ENCODE measurements at places on chromosomes 3 and 15.

DNA sequence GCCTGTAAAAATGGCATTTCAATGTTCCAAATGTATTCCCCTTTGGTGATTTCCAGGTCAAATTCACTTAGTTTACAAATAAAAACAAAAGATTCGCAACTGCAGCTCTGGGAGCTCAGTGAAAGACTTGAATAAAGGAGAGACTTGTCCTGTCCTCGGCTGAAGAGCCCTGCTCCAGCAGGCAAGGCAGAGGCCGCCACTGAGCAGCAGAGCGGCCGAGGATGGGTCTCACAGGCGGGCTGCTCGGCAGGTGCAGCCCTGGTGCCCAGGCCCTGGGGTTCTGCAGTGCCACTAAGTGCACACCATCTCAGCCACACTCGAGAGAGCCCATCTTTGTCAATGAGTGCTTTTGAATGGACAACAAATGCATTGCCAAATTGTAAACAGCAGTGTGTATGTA, 856.2 kb downstream of the AGBL1 start:
- no peak for DNase-seq

- DNase-seq: no peak
Observed at GRCh38 chr15:63460210-63461155, 43.9 kb upstream of the USP3 start.

DNA sequence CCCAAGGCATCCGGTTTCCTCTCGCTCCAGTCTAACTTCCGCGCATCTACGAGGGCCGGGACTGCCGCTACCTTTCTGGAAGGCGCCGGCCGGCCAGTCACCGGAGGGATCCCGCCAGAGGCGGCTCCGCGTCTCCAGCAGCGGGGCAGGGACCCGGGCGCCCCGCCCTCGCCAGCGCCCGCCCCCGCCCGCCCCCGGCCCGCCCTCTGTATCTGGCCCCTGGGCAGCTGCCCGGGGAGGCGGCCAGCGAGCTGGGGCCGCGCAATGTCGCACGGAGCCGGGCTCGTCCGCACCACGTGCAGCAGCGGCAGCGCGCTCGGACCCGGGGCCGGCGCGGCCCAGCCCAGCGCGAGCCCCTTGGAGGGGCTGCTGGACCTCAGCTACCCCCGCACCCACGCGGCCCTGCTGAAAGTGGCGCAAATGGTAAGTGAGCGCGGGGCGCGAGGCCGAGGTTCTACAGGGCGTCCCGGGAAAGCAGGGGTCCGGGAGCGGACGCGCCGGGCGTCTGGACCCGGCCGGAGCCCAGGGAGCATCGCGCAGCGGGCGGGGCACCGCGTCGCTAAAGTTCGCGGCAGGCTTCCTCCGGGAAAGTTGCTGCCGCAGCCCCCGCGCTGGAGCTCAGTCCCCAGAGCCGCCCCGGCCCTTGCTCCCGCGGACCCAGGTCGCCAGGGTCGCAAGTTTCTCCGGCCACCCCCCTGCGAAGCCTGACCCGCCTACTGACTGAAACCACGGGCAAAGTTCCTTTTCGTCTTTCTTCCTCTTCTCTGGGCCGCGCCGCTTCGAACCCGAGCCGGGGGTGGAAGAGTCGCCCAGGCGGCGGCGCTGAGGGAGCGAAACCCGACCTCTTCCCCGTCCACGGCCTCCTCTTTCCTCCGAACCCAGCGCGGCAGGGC, at the start of gene CMTM7:
Gene CMTM7, plus strand, starts transcription at position 211 of the 893 bp plus-strand sequence. Its CDS starts 54 bp downstream, at position 265.
- peak; percentile 23 for DNase-seq

DNA sequence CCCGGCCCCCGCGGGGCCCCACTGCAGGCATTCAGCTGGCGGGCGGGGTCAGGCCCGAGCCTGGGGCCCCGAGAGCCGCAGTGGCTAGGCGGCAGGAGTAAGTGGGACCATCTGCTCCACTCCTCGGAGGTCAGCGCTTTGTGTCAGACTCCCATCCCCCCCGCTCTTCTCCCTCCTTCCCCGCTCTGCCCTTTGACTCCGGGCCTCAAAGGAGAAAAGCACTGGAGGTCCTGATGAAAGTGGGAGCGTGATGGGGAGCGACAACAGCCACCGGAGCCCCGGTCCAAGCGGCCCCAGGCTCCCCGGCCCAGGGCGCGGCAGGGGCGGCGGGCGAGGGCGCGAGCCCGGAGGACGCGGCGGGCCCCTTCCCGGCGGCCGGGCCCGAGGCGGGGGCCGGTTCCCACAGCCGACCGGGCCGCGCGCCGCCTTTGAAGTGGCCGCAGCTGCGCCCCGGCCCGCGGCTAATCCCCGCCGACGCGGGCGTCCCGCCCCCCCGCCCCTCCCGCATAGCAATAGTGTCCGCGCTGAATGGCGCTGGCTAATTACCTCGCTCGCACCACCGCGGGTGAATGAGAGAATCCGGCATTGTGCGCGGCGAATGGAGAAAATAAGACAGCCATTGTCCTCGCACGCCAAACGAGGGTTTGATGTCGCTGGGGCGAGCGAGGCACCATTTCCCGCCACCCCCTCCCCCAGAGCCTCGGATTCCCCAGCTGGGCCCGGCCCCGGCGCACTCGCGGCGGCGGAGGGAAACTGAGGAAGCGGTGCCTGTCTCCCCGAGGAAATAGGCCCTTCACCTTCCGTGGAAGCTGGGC, 22.4 kb downstream of the IGDCC3 start:
- no peak for DNase-seq

DNA sequence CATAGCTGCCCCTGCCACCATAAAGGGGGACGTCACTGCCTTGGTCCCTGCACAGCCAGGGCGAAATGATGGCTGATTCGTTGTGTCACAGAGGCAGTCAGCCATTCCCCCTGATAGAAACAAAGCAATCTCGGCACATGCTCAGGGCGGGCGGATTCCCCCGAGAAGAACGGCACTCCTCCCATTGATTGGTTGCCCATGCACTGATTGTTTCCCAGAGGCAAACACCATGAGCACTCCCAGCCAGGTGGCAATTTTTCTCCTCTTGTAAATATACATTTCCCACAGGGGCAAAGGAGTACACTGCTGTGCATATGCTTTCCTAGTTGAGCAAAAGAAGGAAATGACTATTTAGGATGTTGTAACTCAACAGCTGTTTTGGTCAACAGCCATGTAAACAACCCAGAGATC, 56.5 kb downstream of the KY start:
- no peak for DNase-seq

GRCh38 chr3:128895843-128896697, 16.6 kb downstream of the ACAD9 start:
- DNase-seq: no peak

GRCh38 chr3:9767418-9767817, 2.3 kb downstream of the CAMK1 start:
- DNase-seq: no peak

DNA sequence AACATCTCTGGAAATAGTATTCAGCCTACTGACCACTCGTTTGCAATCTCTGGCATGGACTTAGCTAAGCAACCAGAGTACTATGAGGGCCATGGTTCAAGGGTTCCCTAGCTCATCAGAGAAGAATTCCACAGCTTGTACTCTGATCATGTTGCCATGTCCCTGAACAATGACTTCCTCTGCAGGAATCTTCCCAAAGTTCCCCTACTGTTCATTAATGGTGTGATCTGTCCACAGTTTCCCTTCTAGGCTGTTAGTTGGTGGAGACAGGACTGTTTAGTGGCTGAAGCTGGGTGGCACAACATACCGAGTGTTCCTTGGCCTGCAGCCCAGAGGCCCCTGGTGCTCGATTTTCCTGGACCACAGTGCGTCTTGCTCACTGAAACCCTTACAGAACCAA, 44.4 kb upstream of the GALNT15 start:
- no peak for DNase-seq

DNA sequence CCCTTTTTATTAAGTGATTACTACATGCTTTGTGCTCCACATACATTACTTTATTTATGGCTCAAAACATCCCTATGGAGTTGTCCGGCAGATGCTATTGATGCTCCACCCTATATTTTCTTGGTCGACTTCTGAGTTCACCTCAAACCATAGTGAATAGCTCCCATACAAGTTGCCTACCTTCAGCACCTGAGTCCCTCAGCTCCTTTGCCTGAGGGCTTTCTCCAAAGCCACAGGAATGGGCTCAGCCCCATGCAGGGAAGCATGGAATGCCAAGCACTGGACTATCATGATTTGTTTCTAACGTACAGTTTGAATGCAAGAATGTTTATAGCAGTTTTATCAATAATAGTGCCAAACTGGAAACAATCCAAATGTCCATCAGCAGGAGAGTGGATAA, 124.8 kb upstream of the TNIK start:
- no peak for DNase-seq

- DNase-seq: no peak
Observed at GRCh38 chr3:17733215-17733614, 9.2 kb downstream of the TBC1D5 start.

- DNase-seq: no peak
Observed at GRCh38 chr3:162884373-162884772, 1387.8 kb downstream of the OTOL1 start.

DNA sequence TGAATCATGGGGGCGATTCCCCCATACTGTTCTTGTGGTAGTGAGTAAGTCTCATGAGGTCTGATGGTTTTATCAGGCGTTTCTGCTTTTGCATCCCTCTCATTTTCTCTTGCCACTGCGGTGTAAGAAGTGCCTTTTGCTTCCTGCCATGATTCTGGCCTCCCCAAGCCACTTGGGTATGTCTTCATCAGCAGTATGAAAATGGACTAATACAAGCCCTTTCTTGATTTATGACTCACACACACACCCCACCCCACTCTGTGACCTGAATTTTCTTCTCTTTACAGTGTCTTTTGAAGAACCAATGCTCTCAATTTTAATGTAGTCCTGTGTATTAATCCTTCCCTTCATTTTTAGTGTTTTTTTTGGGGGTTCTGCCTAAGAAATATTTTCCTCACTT, 244.8 kb downstream of the PLCL2 start:
- DNase-seq: no peak

DNA sequence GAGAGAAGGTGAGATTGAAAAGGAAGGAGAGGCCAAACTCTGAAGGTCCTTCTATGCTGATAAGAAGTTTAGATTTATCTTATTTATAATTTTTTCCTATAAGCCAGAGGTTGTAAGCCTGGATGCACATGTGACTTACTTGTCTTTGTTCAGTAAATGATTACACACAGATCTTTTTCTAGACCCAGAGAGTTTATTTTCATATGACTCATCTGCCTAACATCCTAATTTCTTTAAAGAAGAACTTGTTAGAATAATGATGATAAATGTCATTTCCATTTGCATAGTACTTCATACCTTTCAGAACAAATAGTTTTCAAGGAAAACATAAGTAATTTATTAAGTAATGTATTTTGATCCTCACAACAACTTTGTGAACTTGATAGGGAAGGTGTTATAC, 434.8 kb upstream of the DPH6 start:
- no peak for DNase-seq

DNA sequence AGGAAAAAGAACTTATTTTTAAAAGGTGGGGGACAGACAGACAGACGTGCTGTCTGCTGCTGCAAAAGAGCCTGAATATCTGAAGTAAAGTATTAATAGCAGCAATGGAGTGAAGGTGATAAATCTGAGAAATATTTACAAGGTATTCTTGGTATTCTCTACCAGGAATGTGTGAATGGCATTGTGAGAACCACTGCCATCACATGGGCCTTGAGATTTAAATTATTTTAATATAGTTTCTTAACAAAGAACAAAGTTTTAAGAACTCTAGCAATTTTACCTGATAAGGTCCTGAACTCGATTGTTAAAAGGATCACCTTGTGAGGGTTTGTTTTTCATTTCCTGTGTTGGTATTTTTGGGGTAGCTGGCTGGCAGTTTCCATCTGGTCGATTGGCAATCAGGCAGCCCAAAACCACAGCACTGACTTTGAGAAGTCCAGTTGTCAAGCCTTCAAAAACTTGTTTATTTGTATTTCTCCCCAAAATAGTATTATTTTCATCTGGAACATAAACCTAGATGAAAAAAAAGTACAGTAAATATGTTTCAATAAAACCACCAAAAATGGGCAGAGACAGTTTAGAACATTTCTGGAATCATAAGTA, 97.3 kb downstream of the ISL2 start:
- DNase-seq: no peak

- no peak for DNase-seq
Observed at GRCh38 chr15:57432141-57432741, 55.9 kb downstream of the CGNL1 start.

DNA sequence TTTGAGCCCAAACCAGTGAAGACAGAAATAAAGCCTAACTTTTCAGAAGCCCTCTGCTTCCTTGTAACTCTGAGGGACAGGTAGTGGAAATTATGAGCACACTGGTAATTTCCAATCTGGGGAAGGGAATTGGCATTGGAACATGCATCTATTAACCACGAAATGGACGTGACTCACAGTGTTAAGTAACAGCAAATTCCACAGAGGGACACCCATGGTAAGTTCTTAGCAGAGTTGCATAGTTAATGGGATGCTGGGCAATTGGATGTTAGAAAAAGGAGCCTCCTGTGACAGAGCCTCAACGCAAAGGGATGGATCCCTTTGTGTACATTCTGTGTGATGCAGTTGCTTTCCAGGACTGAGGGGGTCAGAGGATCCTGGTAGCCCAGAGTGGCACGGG, 168.6 kb downstream of the SEMA6D start:
- DNase-seq: no peak

GRCh38 chr3:196024968-196025367, 56.9 kb downstream of the TFRC start:
- no peak for DNase-seq

DNA sequence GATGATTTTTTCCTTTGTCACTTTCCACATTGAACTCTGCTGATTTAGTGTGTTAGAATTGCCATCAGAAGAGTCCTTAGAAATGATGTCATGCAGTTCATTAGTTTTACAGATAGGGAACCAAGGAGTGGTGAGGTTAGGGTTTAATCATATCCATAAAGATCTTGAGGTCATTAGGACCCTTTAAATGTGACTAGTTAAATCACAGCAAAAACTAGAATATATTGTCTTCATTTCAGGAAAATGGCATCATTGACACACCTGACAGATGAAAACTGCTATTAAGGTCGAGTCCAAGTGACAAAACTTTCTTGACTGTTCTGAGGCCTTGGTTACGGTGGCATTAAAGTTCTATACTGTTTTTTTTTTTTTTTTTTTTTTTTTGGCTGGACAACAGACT, 50.5 kb downstream of the MBNL1 start:
- DNase-seq: no peak

DNA sequence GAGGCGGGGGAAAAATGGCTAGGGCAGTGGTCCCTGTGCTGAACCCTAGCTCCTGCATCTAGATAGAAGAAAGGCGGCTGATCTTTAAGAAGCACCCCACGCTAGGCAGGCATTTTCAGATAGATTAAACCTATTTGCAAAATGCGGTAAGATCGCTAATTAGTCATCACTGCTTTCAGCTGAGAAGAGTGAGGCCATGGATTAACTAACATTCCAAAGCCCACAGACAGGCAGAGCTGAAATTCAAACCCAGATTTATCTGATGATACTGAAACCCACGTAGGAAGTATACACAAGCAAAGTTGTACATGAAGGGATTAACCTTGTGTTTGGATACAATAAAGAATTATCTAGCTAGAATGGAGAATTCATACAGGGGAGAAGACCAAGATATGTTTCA, 4.8 kb downstream of the ADPGK start:
- DNase-seq: no peak

Data from GM12892 (cell line).